GM12864 (cell line): ENCODE measurements at places on chromosomes 7 and 10.

DNA sequence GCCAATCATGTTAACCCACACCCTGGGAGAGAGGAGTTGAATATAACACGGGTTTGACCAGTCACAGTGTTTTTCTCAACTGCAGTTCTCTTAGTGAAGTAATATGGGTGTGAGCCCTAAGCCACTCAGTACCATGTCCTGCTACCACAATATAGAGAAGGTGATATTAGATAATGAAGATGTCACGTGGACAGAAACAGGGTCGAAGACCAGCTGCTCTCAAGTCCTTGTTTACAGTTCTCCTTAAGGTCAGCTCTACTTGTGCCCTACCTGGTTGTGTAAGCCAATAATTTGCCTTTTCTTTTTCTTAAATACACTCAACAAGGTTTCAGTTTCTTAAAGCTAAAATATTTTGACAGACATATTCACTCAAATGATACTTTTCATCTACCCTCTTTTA is 128.3 kb upstream of the POT1 start:
- no peak for DNase-seq

DNA sequence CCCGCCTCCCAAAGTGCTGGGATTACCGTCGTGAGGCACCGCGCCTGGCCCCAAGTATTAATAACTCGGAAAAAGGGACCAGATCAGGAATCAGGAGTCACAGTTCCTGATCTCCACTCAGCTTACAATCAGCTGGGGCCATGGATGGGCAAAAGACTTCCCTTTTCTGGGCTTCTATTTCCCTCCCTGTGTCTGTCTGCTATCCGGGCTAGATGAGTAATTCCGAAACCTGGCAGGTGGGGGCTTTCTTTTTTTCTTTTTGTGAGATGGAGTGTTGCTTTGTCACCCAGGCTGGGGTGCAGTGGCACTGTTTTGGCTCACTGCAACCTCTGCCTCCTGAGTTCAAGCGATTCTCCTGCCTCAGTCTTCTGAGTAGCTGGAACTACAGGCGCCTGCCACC is 11.6 kb downstream of the RPS24 start:
- DNase-seq: peak; percentile 66

DNA sequence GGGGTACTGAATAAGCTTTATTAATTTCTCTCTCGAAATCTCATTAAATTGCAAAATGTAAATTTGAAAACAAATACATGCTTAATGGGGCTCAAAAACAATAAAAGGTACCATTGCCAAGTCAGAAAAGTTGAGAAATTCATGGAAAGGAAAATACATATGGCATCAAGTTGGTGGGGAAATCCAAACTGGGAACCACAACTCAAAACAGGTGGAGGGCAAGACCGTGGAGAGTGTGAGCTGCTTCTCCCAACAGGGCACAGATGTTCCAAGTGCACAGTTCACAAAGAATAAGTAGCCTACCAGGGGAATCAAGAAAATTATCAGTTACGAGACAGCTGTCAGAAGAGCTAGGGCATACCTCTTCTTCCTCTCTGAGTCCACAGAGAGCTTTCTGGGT is 26.6 kb downstream of the MKX start:
- no peak for DNase-seq

DNA sequence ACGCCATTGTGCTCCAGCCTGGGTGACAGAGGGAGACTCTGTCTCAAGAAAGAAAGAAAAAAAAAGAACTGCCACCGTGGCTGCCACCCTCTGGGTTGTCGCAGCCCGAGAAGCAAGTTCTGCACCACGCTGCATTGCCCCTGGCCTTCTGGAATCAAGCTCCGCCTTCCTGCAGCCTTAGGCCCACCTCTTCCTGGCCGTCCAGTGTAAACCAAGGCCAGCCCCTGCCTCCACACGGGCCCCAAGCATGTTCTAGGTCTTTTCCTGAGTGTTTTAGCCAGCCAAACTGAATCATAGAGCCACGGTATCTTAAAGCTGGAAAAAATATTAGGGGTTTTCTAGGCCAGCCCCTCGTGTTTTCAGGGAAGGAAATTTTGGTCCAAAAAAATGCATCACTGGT is 188.9 kb downstream of the CCDC3 start:
- DNase-seq: no peak

DNA sequence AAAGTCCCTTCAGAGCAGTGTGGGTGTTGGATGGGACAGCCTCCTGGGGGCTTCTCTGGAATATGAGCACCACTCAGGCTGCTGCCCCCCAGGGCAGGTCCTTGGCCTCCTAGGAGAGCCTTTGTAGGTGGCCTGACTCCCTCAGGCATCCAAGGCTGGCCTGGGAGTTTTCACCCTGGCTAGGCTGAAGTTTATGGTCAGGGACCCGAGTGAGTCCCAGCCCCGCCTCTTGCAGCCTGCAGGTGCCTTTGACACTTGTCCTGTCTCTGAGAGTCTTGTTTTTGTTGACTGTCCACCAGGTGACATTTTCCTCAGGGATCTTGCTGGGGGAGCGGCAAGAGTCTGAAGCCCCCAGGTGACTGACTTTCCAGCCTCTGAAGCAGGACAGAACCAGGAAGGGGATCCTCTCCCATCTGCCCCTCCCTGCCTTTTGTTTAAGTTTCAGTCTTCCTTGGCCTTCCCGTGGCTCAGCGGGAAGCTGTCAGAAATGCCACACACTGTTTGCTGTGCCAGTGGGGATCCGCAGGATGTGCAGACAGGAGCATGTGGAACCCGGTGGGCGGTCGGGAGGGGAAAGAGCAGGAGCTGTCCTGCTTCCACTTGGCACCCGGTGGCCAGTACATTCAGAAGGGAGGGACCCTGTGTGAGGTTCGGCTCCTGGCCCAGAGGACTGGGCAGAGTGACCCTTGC is 59.5 kb downstream of the LRRC18 start:
- no peak for DNase-seq

DNA sequence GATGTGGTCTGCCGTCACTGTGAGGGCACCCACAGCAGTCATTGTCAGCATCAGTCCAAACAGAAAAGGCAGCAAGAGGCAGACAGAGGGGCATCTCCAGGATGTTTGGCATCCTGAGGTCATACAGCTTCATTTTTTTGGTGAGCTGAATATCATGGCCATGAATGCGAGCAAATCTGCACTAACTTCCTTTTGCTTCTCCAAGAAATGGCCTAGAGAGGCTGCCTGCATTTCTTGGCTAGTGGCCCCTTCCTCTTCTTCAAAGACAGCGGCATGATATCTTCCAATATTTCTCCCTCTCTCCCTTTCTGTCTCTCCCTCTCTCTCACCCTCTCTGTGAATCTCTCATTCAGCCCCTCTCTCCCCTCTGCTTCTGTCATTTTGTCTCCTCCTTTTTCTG is 24.8 kb downstream of the FKBP6 start:
- no peak for DNase-seq

DNA sequence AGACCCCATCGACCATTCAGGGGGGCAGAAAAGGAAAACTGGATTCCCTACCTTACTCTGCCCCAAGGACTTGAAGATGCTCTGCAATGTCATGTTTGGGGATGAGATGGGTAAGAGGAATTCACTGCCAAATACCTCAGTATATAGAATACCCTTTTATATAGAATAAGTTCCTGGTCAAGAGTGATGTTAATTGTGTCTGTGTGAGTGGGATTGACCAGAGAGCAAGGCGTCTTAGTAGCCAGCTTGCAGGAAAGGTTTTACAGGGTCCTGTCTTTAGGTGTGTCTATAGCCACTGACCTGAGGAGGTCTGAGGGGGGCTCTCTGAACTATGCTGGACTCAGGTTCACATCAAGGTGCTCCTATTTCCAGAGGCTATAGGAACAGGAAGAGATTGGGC is 1.4 kb downstream of the IFIT3 start:
- no peak for DNase-seq
